Stimulated activated CD8-positive, alpha-beta memory T cell treated with anti-CD3 and anti-CD28 coated beads, Interleukin-2, amount 100 ng/mL, for 48 hours (primary cell): ENCODE measurements at places on chromosomes 1 and 21.
A peak's percentile ranks its signal among the peaks of the same experiment; 100 is the strongest.

- DNase-seq, result no peak
Observed at GRCh38 chr1:172360985-172361384, 59.5 kb upstream of the C1orf105 start.

DNA sequence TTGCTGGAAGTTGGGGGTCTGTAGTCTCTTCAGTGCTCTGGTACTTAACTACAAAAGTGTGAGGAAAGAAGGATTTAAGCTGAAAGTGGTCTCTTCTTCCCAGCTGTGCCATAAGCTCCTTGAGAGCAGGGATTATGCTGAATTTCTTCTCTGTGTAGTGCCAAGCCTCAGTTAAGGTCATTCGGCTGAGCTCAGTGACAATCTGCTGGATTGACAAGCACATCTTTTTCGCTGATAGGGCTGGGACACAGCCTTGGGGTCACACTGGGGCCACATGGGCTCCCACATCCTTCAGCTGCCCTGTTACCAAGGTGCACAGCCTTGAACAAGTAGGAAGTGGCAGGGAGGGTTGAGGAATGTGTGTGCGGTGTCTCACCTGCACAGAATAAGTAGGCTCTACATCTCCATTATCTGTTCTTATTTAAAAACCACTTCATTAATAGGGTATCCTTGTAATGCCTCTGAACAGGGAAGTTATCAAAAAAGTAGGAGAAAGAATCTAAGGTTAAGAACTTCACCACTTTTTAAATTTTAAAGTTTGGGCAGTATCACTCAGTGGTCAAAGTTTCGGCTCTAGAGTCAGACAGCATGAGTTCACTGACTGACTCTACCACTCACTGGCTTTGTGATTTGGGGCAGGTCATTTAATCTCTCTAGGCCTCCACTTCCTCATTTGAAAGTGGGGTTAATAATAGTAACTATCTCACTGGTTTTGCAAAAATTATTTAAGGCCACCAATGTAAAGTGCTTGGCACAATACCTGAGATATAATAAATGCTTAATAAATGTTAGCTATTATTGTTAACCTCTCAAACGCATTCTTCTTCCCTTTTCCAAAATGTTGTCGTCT is 10.3 kb downstream of the ZBTB40 start:
- no peak for DNase-seq

DNA sequence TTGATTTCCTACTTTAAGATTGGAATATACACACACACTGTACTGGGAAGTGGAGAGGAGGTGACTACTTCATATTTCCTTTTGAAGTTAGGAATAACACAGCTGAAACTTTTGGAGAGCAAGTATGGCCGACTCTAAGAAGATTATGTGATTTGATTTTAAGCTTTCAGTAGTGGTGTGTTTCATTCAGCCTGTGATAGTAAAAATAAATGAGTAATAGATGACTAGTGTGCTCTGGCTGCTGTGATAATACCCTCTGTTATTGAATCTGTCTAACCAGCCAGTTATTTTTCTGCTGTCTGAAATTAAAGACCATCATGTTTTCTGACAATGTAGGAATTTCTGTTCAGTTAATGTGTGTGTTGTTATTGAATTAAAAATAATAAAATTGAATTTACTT is 48.3 kb downstream of the CTTNBP2NL start:
- DNase-seq, result no peak

- DNase-seq, result no peak
Observed at GRCh38 chr1:209427811-209428210, 155.7 kb upstream of the CAMK1G start.

GRCh38 chr1:78472851-78473496 is 17.8 kb upstream of the PTGFR start:
- no peak for DNase-seq

GRCh38 chr1:72690871-72691270 is 408.5 kb upstream of the NEGR1 start:
- no peak for DNase-seq

DNA sequence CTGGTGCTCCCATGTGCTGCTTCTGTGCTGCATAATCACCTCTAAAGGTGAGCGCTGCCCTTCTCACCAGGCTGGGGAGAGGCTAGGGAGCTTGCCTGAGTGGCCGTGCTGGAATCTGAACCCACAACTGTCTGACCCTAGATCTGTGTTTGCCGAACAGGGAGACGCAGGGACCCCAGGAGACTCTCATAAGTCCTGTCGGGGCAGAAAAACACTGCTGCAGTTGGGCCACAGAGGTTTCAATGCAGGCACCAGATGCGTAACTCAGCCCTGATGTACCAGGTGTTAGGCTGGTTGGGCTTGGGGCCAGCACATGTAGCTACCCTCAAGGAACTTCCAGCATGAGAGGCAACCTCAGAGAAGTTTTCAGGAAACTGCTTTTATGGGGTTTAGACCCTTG is 49.5 kb upstream of the DMRTB1 start:
- DNase-seq, result no peak

- DNase-seq, result no peak
Observed at GRCh38 chr1:165355977-165356811, at the start of gene LMX1A. TSS of gene LMX1A (minus strand) at chr1:165356715. CDS start at chr1:165355559, 1,156 bp downstream.

GRCh38 chr1:198391393-198392020 is 149.0 kb downstream of the ATP6V1G3 start:
- DNase-seq, result no peak

DNA sequence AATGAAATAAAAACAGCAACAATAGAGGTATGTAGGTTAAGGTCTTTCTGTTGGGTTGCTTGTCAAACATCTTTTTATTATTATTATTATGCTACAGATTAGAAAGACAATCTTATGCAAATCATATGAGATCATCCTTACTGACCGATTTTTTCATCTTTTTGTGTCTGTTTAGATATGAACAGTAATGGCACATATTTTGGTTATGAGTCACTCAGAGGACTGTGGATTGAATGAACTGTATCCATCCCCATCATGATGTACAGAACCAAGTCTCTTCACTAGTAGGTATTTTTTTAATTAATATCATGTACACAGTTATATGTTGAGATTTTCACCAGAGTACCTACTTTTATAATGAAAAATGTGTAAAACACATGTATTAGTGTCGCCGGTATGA is 159.1 kb downstream of the CHRM3 start:
- no peak for DNase-seq

DNA sequence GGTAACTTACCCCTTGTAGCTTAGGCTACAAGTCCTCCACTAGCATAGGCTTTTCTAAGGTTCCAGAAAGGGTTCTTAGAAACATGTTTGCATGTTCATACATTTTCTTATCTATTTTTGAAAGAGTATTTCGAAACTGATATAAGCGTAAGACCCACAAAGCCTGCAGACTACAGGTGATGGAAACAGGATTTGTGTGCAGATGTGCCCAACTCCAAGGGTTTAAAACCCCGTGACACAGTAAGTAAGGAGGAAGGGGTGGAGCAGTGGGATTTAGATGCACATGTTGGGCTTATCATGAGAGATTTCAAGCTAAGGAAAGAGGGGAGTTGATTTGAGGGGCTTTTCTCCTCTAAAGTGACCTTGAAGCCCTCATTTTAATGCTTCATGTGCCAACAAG is 164.7 kb downstream of the LTN1 start:
- no peak for DNase-seq

DNA sequence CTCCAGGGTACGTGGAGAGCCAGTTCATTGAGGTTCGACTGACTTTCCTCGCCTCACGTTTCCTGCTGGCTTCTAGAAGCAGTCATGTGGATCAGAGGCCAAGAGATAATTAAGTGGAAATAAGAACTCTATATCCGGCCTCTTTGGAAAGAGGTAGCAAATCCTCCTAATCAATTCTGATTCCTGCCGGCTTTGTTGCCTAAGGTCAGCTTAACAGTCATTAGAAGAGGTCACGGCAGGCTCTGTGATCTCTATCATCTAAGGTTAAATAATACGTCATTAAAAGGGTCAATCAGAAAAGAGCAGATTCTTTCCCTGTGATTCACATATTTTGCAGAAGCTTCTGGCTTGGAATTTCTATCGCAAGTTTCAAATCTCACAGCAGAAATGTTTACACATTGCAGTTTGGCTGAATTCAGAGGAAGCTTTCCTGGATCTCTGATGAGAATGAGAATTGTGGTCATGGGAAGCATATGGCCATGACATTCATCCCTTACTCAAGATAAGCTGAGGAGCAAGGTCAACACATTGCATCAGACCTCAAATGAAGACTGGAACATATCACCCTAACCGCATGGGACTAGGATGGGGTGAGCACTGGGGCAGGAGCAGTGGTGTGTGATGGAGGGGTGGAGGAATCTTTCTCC is 189.4 kb downstream of the PBX1 start:
- DNase-seq, result no peak

DNA sequence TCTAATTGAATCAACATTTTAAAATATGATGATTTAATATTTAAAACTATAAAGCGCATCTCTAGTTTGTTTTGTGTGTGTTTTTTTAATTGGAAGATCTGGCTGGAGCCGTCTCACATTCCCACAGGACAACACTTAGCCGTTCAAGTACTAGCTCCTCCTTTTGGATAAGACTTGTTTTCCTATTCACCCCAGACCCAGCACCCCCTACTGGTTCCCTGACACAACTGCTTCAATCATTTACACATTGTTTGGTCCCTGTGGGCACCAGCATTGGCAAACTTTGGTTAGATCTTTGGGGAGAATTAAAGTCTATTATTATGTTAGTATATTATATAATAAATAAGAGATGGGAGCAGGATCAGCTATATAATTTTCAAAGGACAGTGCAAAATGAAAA is 34.5 kb downstream of the TYW3 start:
- DNase-seq, result no peak

DNA sequence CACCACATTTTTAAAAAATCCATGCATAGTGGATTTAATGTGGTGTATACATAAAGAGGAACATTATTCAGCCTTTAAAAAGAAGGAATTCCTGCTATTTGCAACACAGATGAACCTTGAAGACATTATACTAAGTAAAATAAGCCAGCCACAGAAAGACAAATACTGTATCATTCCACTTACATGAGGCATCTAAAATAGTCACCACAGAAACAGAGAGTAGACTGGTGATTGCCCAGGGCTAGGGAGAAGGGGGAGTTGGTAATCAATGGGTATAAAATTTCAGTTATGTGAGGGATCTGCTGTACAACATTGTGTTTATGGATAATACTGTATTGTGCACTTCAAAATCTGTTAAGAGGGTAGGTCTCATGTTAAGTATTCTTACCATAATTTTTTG is 10.0 kb downstream of the FAM163A start:
- no peak for DNase-seq

DNA sequence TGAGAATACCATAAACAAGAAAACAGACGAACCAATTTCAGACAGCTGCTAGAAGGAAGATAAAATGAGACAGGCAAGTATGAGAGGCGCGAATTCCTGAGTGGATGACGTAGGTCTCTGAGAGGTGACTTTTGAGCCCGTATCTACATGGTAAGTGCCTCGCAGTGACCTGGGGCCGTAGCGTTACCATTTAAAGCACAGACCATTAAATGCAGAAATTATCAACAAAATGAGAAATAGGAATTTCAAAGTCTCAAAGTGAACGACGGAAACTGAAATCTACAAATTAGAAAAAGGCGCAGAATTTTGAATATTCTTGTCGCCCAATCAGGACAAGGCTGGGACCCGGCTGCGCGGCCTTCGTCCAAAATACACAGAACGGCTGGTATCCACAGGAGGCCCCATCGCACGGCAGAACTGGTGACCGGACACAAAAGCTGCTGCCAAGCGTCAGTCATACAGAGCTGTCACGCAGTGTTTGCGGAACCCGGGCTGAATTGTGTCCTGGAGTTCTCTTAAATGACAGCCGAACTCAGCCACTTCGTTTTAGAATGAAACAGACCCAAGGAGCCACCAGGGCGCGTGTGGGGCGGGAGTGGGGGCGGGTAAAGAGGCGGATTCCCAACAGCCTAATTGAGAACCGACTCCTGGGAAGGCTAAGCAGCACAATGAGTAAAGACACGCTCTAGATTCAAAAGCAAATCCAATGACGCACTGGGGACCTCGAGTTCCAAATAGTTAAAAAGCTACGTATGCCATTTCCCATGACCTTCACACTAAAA is 13.8 kb upstream of the BOLA1 start:
- peak; percentile 54 for DNase-seq

GRCh38 chr1:52460694-52461093 is 56.3 kb downstream of the PRPF38A start:
- DNase-seq, result no peak

GRCh38 chr1:14873677-14874076 is 275.2 kb downstream of the KAZN start:
- no peak for DNase-seq

DNA sequence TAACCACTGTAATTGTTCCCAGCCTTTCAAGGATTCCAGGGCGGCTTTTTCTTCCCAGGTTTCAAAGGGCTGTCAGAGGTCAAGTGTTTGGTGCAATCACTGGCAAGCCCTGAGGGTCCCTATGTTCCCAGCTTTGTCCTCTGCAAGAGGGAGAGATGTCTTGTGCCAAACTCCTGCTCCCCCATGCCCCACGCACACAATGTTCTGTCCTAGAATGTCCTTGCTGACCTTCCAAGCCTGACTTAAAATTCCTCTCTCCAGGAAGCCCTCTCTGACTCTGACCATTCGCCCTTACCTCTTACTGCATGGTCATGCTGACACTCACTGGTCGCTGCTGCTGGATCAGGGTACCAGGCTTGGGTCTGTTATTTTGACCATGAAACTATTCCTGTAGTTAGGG is 152.5 kb upstream of the KCND3 start:
- no peak for DNase-seq

DNA sequence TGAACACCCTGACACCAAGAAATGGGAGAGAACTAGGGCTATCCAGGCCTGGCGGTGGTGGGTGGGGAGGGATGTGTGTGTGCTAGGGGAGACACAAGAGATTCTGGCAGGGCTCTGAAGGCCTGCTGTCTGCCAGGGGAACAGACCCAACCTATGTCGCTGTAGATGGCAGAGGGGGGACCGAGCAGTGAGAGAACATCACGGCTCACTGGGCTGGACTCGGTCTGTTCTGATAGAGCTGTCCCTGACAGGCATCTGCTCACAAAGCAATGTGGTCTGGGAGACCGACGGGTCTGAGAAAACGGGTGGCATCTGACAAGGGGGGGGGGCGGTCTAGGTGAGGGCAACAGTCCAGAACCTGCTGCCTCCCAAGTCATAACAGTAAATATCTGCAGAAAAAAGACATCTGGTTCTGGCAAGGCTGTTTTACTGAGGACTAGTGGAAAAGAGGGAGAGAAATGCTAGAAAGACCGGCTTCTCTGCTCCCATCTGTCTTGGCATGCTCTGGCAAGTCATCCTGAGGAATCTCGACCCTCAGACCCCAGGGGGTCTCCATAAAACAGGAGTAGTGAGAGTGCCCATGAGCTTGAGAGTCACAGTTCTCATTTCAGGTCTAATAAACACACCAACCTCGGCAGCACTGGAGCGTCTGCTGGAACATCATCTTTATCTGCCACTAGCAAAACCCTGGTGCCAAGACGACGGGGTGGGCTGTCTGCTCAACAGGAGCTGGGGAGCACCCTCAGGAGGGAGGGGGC is 36.5 kb downstream of the SLC66A1 start:
- no peak for DNase-seq

- no peak for DNase-seq
Observed at GRCh38 chr1:59653968-59654367, 160.8 kb upstream of the HOOK1 start.
